CD14-positive monocyte (primary cell): ENCODE measurements at places on chromosomes 2 and 18. TPM values are rescaled to one million over a fixed set of nuclear protein-coding genes. Genes with fewer than 3 reads are reported as not detected.

DNA sequence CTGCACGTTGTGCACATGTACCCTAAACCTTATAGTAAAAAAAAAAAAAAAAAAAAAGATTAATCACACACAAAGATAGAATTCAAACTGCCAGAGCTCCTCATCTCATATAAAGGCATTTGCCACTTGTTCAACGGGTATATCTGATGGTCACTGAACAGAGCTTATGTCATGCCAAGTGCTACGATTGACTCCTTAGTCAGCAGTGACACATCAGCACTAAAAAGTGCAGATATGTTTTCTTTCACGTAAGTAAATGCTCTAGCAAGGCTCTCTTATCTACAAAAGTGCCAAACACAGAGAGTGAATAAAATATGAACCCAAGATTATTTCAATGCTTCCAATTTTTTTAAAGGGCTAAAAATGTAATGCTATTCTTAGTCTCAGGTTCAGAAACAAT is 1.1 kb downstream of the LMAN1 start:
- no peak overlapping the region for H3K4me3 ChIP-seq
- peak; percentile 26 for DNase-seq
- peaks cover 14% of the 10 kb centered on the region for H3K4me1 ChIP-seq
- H3K27ac ChIP-seq: no peak overlapping the region
- H3K27me3 ChIP-seq: peaks cover 17% of the 10 kb centered on the region

GRCh38 chr18:43789234-43790000 is 512.1 kb upstream of the SYT4 start:
- H3K27me3 ChIP-seq: no peaks in the 10 kb centered on the region
- H3K36me3 ChIP-seq: no peaks in the 10 kb centered on the region
- H3K4me1 ChIP-seq: no peaks in the 10 kb centered on the region

Gene APLF
- 1.2 TPM for polyA plus RNA-seq

- DNase-seq: no peak
- H3K27ac ChIP-seq: no peak overlapping the region
- no peaks in the 10 kb centered on the region for H3K27me3 ChIP-seq
Measured at GRCh38 chr2:80548469-80548868, 243.9 kb upstream of the LRRTM1 start.

DNA sequence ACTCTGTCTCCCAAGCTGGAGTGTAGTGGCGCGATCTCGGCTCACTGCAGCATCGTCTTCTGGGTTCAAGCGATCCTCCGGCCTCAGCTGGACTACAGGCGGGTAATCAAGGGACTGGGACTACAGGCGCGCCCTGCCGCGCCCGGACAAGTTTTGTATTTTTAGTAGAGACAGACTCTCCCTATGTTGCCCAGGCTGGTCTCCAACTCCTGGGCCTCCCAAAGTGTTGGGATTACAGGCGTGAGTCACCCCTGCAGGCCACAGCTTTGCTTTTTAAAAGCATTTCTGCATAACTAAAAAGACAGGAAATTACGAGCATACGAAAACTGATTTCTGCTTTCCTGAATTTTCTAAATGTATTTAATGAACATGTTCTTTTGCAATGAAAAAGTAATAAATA is 916 bp upstream of the OSBPL1A start:
- H3K27ac ChIP-seq: peak overlapping the region; percentile 95
- no peaks in the 10 kb centered on the region for H3K36me3 ChIP-seq
- H3K4me3 ChIP-seq: peak overlapping the region; percentile 78
- DNase-seq: no peak
- no peaks in the 10 kb centered on the region for H3K27me3 ChIP-seq

DNA sequence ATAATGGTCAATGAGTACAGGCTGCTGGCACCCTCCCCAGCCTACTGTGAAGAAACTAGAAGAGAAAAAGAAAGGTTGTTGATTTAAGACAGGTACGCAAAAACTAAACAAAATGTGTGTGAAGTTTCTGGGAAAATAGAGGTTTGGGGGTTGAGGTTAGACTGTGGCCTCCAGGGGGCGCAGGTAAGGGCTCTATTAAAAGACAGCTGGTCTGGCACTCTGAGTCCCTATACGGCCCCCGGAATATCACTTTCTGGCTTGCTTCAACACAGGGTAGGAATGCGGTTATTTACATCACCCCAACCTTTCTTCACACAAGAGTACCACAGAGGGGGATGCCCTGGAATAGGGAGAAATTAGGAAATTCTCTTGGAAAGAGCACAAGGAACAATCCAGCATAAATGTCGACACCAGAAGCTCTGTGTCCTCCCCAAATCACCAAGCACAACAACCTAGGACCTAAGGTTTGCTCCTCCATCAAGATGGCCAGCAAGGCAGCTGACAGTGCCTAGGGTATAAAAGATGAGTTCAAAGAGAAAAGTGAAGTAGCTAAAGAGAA is 480.8 kb upstream of the KLHL29 start:
- H3K36me3 ChIP-seq: no peaks in the 10 kb centered on the region
- no peaks in the 10 kb centered on the region for H3K27me3 ChIP-seq
- H3K4me1 ChIP-seq: no peaks in the 10 kb centered on the region
- H3K4me3 ChIP-seq: no peak overlapping the region
- DNase-seq: no peak
- no peak overlapping the region for H3K27ac ChIP-seq

DNA sequence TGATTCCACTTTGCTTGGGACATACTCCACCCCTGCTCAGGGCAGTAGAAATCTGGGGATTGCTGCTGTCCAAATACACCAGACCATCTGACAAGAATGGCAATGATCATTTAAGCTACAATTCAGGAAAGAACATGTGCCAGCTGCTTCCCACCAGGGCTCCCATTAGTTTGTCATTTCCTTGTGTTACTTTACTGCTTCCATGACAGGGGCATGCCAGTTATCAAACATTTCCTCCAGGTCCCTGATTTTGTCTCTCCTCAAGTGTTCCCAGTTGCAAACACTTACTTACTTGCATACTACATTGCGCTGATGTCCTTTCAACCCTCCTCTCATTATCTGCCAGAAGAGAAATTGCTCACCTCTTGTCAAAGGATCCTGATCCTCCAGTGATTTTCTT is 474.5 kb upstream of the DCC start:
- no peaks in the 10 kb centered on the region for H3K4me1 ChIP-seq
- no peak overlapping the region for H3K4me3 ChIP-seq
- no peaks in the 10 kb centered on the region for H3K36me3 ChIP-seq
- H3K27ac ChIP-seq: no peak overlapping the region
- no peaks in the 10 kb centered on the region for H3K27me3 ChIP-seq

Gene ANKRD30B
- polyA plus RNA-seq: not detected

DNA sequence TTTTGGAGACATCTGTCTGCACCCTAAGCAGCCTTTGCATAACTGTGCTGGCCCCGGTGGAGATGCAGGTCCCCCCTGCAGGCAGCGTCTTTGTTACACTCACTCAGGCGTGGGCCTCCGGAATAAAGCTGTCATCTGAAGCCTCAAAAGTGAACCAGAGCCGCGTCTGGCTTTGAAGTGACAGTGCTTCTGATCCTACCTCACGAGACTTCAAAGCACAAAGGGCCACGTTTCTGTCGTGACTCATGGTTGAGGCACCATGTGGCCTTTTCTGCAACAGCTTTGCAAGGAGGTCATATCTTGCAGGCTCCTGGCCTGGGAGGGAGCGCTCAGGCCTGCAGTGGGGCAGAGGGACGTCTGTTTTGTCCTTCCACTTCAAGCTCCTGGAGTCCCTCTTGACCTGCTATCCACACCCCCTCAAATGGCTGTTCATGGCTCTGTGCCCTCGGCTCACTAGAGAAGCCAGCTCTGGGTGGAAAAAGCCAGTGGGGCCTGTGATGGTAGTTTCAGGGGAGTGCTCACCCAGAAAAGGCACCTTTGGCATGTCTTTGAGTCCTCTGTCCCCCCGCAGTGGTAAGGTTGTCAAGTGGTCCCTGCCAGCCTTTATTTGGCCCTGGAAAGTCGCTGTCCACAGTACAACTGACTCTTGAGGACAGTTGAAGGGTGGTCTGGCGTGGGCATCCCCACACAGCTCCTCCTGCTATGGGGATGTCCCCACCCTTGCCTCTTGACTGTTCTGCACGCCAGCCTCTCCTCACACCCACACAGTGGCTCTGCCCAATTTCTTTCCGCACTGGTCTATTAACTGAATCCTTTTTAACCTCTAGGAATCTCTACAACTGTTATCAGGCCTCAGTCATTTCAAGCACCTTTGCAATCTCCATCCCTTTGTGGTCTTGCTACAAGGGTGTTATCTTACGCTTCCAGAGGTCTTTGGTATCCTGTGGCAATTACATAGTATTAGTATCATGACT is 19.3 kb downstream of the GPR55 start:
- H3K4me3 ChIP-seq: no peak overlapping the region
- no peaks in the 10 kb centered on the region for H3K4me1 ChIP-seq
- no peaks in the 10 kb centered on the region for H3K27me3 ChIP-seq
- no peaks in the 10 kb centered on the region for H3K36me3 ChIP-seq
- H3K27ac ChIP-seq: no peak overlapping the region
- no peak for DNase-seq

- H3K36me3 ChIP-seq: peaks cover 27% of the 10 kb centered on the region
- H3K27ac ChIP-seq: no peak overlapping the region
- no peak overlapping the region for H3K4me3 ChIP-seq
- H3K4me1 ChIP-seq: no peaks in the 10 kb centered on the region
- no peak for DNase-seq
Measured at GRCh38 chr2:39069136-39069515, 51.7 kb downstream of the SOS1 start.

DNA sequence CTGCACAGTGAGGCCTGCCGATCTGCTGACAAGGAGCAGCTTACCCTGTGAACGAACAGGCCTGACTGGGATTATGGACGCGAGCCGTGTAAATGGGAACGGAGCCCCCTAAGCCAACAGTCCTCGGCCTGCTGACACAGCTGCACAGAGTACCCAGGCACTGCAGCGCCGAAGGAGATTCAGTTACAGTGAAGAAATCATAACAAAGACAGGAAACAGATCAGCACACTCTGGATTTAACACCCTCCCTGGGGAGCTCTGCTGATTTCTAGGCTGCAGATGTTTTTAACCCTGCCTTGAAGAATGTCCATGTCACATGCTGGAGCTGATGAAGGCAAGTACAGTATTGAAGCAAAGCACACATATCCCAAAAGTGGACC is 43.4 kb downstream of the COLEC12 start:
- no peaks in the 10 kb centered on the region for H3K27me3 ChIP-seq
- no peak overlapping the region for H3K4me3 ChIP-seq
- H3K4me1 ChIP-seq: peaks cover 49% of the 10 kb centered on the region
- H3K27ac ChIP-seq: no peak overlapping the region
- no peak for DNase-seq

Gene IL1RN
- 71.1 and 89.9 TPM in 2 replicates for polyA plus RNA-seq

Gene REEP1
- polyA plus RNA-seq: not detected

- no peak for DNase-seq
- no peaks in the 10 kb centered on the region for H3K36me3 ChIP-seq
- H3K27ac ChIP-seq: no peak overlapping the region
- H3K27me3 ChIP-seq: no peaks in the 10 kb centered on the region
- no peaks in the 10 kb centered on the region for H3K4me1 ChIP-seq
- no peak overlapping the region for H3K4me3 ChIP-seq
Measured at GRCh38 chr2:36296798-36297197, 58.8 kb upstream of the CRIM1 start.

Gene TMEFF2
- not detected for polyA plus RNA-seq

DNA sequence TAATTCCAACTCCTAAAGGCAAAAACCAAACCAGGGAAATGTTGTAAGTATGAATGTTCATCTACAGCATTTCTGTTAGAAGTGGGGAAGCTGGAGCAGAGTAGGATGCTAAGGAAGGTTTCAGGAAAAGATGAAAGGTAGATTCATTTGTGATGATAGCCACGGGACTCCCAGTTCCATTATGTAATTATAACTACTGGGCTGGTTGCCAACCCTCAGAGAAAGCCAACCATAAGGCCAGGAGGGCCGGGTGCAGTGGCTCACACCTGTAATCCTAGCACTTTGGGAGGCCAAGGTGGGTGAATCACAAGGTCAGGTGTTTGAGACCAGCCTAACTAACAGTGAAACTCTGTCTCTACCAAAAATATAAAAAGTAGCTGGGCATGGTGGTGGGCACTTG is 288.9 kb upstream of the ETAA1 start:
- no peaks in the 10 kb centered on the region for H3K4me1 ChIP-seq
- H3K27ac ChIP-seq: no peak overlapping the region
- H3K27me3 ChIP-seq: no peaks in the 10 kb centered on the region
- no peaks in the 10 kb centered on the region for H3K36me3 ChIP-seq

DNA sequence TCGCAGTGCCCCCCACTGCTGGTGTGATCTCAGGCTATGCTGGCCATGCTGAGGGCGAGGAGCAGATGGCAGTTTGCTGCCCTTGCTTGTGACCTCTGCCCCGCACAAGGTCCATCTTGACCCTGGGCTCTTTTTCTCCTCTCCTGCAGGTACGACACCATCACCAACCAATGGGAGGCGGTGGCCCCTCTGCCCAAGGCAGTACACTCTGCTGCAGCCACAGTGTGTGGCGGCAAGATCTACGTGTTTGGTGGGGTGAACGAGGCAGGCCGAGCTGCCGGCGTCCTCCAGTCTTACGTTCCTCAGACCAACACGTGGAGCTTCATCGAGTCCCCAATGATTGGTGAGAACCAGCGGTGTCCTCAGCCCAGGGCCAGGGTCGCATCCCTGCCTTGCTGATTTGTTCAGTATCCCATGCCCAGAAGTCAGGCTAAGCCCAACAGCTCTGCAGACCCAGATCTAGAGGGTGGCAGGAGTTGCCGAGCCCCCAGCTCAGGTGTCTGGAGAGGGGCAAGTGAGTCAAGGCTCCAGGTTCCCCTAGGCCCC is 223.8 kb downstream of the ATAD2B start:
- peaks cover 25% of the 10 kb centered on the region for H3K36me3 ChIP-seq
- H3K27ac ChIP-seq: no peak overlapping the region
- DNase-seq: no peak
- H3K27me3 ChIP-seq: no peaks in the 10 kb centered on the region
- no peak overlapping the region for H3K4me3 ChIP-seq

DNA sequence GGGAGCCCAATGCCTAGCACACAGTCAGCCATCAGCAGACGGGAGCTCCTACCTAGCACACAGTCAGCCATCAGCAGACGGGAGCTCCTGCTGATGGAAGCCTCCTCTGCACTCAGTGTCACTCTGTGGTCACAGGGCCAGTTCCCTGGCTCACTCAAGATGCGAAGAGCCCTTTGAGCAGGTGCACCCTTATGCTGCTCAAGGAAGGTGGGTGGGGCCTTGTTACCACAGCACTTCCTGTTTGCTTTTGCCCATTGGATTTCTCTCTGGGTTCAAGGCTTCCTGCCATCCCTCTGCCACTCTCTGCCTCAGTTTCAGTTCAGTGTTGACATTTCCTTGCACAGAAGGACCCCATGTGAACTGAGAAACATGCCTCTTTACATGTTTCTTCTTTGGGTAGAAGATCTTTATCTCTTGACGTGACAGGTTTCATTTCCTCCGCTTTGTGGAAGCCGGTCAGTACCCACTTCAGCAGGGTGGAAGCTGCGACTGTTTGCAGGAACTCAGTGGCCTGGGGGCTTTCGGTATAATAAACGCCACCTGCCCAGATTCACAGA is 11.6 kb downstream of the TRIB2 start:
- H3K27me3 ChIP-seq: peaks cover 5% of the 10 kb centered on the region
- H3K36me3 ChIP-seq: no peaks in the 10 kb centered on the region
- DNase-seq: no peak
- peak overlapping the region; percentile 64 for H3K4me3 ChIP-seq
- no peak overlapping the region for H3K27ac ChIP-seq
- H3K4me1 ChIP-seq: peaks cover 31% of the 10 kb centered on the region

- H3K4me1 ChIP-seq: no peaks in the 10 kb centered on the region
- no peak for DNase-seq
- H3K27ac ChIP-seq: no peak overlapping the region
- H3K4me3 ChIP-seq: no peak overlapping the region
- H3K27me3 ChIP-seq: no peaks in the 10 kb centered on the region
Measured at GRCh38 chr2:186125625-186126024, 360.4 kb upstream of the ZC3H15 start.
